ENCODE measurements at places on chromosomes 5 and 9.

GRCh38 chr9:69499959-69500358, 172.2 kb downstream of the APBA1 start:
- DNase-seq = no peak

- DNase-seq = no peak
These were observed 29.2 kb downstream of the GARNL3 start for GRCh38 chr9:127293767-127294166.

DNA sequence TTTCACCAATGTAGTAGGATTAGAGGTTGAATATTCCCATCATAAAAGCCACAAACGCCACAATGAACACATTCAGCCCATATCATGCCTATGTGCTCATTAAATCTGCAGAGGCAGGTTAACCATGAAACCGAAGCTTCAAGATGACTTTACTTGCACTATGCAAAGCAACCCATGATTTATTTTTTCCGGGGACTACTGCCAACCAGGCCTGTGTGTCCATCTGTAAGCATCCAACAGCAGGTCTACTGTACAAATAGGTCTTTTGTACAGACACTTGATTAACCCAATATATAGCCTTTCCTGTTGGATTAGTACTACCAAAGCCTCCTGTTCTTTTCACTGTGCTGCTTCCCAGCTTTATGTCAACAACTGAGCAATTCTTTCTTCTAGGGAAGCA, 104.9 kb upstream of the CDH10 start:
- DNase-seq = no peak

DNA sequence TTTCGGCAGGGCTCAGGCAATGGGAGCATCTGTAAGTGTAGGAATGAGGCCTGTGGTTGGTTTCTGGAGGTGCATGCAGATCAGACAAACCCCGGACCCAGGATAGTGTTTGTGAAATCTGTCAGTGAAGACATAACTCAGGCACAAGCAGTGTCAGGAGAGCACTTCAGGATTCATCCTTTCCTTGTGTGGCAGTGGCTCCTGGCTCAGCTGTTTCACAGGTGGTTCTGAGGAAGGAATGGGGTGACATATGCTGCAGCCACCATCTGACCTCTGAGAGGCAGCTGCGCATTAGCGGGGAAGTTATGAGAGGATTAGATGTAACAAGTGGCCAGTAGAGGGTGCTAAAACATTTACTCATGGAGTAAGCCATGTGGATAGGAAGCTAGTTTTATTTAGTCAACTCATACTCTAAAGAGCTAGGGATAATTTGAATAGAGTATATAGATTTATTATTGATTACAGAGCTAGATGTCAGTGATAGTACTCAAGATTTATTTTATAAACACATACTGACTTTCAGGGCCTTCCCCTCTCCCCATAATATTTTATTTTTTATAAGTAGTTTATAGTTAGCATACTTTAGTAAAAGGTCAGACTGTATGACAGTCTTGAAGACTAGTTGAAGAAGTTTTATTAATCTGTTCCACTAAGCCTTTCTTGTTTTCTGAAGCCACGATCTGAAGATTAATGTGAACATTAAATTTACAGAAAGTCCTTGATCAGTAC, 28.4 kb downstream of the NNT start:
- DNase-seq = peak; percentile 12

DNA sequence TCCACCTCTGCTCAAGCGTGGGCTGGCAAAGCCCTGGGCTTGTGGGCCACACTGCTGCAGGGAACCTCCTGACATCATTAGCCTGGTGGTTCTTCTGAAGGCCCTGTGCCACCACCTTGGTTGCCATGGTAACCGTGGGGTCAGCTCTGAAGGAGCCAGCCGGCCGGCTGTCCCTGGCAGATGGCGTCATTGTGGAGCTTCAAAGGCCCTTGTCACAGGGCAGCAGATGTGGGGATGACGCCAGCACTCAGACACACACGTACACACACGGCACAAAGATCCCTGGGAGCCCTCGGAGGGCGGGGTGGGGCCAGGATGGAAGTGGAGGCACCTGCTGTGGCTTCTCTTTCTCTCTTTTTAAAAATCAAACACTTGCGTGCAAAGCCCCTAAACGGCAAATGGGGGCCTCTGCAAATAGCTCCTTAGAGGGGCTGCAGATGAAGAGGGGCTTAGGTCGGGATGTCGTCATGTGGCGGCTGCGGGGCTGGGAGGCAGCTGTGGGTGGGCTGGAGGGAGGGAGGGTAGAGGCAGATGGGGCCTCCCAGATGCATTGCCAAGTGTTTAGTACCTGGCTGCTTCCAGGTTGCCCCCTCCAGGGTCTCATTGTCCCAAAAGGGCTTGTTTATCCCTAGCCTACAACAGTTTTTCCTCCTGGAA, 19.5 kb upstream of the RPL26L1 start:
- DNase-seq = no peak

DNA sequence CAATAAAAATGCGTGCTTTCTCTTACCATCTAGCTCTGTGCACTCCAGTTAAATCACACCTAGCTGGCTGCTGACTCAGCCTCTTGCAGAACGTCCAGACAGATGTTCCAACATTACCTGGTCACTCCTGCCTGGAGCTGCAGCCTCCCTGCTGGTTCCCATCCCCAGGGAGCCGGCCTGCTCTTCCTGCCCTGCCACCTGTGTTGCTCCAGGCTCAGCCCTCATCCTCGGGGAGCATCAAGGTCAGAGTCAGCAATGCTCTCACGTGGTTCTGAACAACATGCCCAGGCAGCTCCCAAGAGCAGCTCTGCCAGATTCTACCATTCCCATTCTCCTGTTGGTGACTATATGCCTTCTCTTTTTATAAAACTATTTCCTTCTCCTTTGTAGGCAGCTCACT, 81.3 kb downstream of the GADD45G start:
- no peak for DNase-seq

GRCh38 chr5:43017428-43017815, 22.7 kb downstream of the ANXA2R start:
- no peak for DNase-seq

DNA sequence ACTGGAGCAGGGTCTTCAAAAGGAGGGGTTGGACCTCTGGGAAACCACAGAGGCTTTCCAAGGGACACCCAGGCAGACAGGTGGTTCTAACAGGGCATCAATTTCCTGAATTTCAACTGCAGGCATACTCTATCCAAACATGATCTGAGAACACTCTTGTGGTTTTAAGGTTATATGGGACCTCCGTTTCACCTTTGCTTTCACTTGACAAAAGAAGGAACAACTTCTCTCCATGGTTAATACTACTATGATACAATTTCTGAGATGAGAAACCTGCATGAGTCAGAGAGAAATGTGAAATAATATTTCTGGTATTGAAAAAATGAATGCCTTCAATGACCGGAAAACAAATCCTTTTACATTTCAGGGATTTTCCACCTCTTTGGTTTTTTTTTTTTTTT, 28.0 kb upstream of the ERAP1 start:
- no peak for DNase-seq

DNA sequence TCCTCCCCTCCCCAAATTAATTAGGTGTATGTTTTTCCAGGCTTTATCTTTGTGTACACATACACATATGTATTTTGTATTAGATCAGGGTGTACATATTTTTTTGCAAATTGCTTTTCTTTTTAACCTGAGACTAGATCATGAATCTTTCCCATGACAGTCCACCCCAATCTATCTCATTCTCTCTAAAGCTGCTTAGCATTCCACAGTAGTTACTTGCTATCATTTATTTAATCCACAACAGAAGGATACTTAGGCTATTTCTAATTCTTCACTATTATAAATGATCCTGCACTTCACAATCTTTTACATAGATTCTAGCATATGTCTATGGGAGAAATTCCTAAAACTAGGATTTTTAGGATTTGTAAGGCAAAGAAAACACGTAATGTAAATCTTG, 43.9 kb downstream of the SH3RF2 start:
- DNase-seq = no peak

DNA sequence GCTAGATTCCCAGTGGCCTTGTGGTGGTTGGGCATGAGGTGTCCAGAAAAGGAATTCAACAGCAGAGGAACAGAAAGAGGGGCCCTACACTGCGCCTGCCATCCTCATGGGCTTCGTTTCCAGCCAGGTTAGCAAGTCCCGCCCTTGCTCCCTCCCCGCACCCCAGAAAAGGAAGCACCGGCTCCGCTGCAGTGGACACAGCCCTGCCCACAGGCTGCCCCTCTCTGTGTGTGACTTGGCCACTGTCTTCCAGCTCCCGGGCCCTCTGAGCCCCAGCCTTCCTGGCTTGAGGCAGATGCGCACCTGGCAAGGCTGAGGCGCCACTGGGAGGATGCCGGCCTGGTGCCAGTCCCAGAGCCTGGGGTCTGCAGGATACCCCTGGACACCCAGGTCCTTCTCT, 305.0 kb upstream of the IRX4 start:
- DNase-seq = no peak

DNA sequence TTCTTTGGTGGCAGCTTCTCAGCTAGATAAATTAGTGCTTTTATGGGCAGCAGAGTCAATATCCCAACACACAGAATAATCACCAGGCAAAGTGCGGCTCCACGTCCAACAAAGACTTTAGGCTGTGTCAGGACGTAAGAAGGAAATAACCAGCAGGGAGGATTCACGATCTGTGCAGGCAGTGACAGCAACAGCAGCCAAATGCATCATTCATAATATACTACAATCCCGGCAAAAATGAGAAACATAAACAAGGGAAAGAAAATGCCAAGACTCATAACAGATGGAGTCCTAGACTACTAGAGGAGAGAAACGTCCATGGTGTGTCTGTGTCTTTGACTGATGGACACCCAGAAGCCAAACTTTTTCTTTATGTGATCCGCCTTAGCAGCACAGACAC, 100.7 kb downstream of the LMNB1 start:
- no peak for DNase-seq

DNA sequence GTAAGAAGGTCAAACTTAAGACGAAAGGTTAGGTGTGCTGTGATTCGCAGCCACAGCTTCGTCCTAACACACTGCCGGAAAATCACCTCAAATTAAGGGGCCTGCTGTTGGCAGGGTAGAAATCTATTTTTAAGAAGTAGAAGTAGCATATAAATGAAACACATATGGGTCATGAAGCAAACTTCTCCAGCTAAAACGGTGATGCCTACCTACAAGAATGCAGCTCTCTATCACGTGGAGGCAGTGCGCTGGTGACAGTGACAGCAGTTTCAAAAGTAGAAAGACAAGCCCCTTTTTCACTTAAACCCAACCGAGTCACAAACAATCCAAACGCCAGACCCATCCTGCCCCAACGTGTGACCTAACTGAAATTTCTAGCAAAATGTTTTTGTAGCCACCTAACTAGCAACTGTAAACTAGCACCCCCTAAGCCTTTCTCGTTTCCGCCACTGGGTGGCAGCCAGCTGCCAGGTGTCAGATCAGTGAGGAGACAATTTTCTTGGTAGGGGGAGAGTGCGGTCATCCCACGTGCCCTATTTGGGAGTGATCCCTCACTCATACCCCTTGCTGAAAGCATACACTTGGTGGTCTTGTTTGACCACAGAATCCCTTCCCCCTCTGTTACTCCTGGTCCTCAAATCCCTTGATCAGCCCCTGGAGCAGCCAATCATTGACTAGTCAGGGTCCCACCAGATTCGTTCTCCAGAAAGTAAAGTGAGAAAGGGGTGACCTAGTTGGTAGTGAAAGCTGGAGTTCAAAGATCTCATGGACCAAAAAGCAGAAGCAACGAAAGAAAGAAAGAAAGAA, 71.8 kb upstream of the MAMDC2 start:
- DNase-seq = peak; percentile 30

GRCh38 chr9:37905776-37906175, 1.8 kb upstream of the SLC25A51 start:
- DNase-seq = no peak

- peak; percentile 7 for DNase-seq
These were observed 135.1 kb upstream of the TNFAIP8 start for GRCh38 chr5:119220576-119221197.

GRCh38 chr5:137617528-137618205, 118.2 kb downstream of the KLHL3 start:
- DNase-seq = no peak

DNA sequence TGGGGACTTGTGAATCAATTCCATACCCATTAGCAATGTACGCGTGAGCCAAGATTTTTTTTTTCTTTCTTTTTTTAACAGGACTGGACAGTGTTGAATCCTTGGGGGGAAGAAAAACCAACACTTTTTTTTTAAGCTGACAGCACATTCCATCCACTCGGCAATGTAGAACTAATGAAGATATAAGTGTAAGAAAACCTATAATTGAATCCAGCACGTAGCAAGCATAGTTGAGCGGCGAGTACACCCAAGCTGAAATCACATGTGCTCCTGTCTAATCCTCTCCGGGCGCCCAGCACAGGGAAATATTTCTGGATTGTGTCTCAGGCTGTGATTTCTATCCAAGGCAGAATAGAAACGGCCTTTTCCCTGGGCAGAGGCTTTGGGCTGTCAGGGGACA, 118.2 kb downstream of the BOD1 start:
- no peak for DNase-seq

DNA sequence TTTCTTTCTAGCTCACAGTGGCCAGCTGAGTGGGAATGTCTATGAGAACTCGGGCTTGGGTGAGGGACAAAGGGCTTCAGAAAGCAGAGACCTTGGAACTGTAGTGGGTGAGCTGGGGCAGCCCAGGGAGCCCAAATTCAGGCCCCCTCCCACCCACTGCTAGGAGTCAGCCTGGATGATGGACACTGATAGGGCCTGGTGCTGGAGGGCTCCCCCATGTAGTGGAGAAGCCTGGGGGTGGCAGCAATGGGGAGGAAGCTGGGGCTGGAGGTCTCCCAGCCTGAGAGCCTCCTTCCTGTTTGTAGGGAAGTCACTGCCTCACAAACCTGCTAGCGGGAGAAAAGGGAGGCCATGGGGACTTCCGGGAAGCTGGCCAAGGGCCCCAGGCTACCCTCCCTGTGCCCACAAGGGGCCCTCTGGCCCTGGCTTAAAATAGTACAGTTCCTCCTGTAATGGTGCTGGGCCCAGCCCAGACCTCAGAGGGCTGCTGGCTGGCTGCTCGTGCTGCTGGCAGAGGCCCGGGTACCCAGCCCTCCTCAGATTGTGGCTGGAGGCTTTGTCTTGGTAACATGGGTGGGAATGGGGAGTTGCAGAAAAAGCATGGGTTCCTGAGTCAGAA, 6.3 kb upstream of the NR5A1 start:
- no peak for DNase-seq

DNA sequence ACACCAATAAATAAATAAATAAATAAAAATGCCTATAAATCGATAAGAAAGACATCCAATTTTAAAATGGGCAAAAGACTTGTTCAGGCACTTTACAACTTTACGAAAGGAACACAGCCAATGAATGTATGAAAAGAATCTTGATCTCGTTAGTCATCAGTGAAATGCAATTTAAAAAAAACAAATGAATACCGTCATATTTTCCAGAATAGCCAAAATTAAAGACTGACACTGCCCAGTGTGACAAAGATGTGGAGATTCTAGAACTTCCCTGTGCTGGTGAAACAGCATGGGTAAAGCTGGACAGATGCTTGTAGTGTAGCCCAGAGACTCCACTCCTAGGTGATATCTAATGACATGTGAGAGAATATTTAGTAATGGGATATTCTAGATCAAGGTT, 127.1 kb downstream of the GOLPH3 start:
- no peak for DNase-seq

DNA sequence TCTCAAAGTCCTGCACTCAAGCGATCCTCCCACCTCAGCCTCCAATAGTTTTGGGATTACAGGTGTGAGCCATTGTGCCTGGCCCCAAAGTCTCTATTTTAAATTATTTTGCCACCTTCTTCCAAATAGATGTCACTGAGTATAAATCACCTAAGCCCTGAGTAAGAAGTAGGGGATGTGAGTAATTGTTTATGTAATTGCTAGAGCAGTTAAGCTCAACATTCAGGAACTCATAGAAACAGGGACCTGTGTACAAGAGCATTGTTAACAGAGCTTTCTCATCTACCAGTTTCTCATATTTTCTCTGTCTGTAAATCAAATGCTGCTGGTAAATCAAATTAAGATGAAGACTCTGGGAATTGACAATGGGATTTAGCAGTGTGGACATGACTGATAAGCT, 26.3 kb downstream of the CDK7 start:
- DNase-seq = no peak

All from memory B cell (primary cell).